EL (cell line): ENCODE measurements at places on chromosomes 2 and 18.
A peak's percentile ranks its signal among the peaks of the same experiment; 100 is the strongest.

DNA sequence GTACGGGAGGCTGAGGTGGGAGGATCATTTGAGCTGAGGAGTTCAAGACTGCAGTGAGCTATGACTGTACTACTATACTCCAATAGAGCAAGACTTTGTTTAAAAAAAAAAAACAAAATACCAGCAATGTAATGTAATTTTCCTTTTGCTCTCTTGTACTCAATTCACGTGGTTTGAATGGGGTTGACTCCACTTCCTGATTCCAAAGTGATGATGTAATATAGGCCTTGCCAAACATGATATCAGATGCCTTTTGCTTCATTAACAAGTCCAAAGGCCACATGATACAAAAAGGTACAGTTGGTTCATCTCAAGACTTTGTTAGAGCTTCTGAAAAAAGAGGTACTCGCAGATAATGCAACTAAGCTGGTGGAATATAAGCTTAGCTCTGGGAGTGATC is 321.8 kb downstream of the ZEB2 start:
- peak; percentile 72 for DNase-seq

GRCh38 chr2:183060571-183061231 is 17.8 kb upstream of the DUSP19 start:
- no peak for DNase-seq

- no peak for DNase-seq
Measured at GRCh38 chr2:224556381-224556780, 28.8 kb downstream of the CUL3 start.

DNA sequence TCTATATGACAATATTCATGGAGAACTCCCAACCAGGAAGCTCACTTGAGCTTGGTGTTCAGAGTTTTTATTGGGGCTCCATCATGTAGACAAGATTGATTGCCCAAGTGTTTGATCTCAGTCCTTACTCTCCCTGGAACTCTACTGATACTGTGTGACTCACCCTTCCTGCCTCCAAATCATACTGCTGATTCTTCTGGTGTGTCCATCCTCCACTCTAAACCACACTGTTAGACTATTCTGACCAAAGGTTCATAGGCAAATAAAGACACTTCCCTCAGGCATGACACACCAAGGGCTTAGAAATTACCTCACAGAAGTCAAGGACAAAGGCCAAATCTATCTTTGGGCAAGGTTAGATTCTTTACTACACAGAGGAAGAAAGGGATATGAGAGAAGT is 107.9 kb upstream of the CDH20 start:
- DNase-seq: no peak

GRCh38 chr2:84323890-84324289 is 135.2 kb downstream of the SUCLG1 start:
- DNase-seq: no peak

- DNase-seq: no peak
Measured at GRCh38 chr2:46273919-46274318, 23.3 kb upstream of the EPAS1 start.

DNA sequence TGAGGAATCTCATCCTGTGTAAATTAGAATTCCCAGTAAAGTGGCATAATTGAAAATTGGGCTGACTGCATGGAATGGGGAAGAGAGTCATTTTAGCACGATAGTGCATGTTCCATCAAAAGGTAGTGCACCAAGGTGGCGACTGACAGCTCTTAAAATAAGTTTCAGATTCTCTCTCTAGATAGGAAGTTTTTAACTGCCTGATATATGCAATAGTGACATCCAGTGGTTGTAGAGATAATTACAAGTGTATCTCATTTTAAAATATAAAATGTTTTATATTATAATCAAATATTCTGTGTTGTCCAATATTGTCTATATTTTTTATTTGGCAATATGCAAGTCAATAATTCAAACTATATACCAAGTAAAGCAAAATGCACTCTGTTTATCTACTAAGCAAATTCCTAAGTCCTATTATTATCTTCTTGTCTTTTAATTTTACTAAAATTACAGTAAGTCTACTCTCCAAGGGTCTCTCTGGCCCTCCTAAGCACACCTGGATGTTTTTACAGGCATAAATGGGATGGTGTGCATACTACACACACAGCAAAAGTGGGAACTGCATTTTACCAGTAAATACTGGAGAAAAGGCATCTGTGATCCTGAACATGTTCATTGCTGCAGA is 397.7 kb upstream of the HNRNPA3 start:
- peak; percentile 3 for DNase-seq

DNA sequence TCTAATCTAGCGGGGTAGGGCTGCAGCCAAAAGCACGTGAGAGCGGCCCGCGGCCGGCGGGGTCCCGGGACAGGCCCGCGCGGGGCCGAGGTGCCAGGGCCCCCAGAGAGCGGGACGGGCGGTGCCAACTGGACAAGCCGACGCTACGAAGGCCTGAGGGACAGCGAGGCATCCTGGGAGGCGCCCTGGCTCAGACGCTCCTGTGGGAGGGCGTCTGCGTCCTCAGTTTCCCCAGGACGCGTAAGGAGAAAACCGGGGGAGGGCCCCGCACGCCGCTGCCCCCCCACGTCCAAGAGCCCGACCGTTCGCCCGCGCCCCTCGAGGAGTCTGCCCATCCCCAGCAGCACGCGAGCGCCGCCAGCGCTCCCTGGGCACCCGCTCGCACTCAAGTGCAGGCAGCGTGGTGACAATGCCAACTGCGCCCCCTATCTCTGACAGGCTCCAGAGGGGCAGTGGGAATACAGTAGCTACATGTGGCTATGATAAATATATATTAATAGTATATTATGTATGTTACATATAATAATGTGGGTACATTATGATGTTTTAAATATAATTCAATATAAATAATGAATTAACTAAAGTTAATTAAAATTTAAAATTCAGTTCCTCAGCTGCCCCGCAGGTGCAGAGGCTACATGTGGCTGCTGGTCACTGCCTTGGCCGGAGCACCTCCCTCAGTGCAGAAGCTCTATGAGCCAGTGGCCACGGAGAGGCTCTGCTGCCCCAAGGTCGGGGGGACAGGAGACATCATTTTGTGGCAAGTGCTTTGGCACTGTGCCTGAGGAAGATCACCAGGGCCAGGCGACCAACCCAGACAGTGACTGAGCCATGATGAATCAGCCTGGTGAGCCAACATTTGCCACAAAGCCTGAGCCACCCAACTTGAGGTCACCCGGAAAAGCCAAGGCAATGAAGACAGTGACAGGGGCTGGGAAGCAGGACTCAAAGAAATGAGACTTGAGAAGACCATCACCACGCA is 5.5 kb upstream of the SFT2D3 start:
- peak; percentile 46 for DNase-seq
